Keratinocyte (primary cell): ENCODE measurements at places on chromosomes 13 and 19.

DNA sequence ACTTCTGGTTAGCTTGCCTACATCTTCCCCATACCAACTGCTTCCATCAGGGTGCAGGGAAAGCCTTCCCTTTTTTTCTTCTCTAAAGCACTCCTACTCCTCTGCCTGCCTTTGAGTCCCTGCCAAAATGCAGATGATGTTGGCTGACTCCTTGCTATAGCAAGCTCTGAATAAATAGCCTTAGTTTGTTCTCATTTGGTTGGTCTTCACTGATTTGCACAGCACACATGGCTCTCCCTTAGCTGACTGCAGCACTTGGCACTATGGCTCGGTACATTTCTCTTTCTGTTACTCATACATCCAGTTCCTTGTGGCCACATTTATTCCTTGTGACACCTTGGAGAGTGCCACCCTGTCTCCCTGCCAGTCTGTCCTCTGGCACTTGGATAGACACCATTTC is 249.8 kb downstream of the DCLK1 start:
- no peak for DNase-seq

GRCh38 chr13:24184882-24185281 is 24.4 kb downstream of the SPATA13 start:
- DNase-seq: no peak

- DNase-seq: no peak
Observed at GRCh38 chr19:13079542-13079986, 23.1 kb downstream of the LYL1 start.

GRCh38 chr19:5345895-5346386 is 5.3 kb upstream of the PTPRS start:
- peak; percentile 30 for DNase-seq

DNA sequence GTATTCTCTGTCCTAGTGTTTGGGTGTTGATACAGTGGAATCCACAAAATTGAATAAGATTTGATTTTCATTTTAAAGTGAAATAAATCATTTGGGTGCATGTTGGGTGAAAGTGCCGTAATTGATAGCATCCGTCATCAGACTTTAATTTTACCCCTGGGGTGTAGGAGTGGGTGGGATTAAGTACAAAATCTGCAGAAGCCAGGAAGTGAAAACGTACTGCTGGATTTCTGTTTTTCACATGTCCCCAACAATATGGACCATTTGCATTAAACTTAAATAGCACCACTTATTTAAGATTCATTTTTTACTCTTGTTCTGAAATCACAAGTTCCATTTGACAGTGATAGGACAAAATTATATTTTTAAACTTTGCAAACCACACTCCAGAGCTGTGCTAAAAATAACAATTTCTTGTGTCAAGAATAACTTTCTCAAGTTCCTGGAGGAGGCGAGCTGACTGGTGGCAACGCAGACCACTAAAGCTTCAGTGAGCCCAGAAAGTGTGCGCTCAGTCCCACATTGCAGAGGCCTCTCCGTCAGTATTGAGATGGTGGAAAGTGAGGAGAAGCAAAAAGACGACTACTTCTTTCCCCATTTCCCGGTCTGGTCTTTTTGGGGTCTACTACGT is 71.3 kb downstream of the ARHGEF7 start:
- DNase-seq: no peak

DNA sequence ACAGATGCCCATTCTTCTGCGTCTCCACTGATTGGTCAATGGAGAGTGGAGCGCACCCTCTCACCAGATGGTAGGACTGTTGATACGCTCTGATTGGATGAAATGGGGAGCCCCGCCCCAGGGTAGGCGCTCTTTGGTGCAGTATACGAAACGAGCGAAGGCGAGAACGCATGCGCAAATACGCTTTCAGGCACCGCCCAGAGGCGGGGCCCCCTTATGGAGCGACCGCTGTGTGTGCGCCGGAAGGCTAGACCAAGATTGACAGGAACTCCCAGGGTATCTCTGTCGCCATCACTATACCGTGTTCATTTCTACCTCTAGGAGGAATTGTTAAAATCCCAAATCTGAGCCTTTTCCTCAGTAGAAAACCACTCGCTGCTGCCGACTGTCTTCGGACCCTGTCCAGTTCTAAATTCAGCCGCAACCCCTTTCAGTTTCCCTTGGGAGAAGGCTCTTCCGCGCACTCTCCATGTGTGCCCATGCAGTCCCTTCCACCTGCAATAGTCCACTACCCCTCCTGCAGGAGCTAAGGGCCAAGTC is 720 bp upstream of the HNRNPL start:
- peak; percentile 100 for DNase-seq

- no peak for DNase-seq
Observed at GRCh38 chr13:51595416-51595815, 11.2 kb downstream of the WDFY2 start.

DNA sequence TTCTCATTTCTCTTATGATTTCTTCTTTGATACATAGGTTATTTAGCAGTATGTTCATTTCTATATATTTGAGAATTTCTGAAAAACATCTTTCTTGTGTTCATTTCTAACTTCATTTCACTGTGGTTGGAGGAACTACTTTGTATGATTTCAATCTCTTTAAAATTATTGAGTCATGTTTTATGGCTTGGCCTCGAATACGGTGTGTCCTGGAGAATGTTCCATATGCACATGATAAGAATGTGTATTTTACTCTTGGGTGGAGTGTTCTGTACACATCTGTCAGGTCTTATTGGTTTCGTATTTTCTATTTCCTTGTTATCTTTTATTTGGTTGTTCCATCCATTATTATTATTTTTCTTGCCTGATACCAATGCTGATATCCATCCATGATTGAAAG is 22.9 kb downstream of the DNM2 start:
- no peak for DNase-seq

DNA sequence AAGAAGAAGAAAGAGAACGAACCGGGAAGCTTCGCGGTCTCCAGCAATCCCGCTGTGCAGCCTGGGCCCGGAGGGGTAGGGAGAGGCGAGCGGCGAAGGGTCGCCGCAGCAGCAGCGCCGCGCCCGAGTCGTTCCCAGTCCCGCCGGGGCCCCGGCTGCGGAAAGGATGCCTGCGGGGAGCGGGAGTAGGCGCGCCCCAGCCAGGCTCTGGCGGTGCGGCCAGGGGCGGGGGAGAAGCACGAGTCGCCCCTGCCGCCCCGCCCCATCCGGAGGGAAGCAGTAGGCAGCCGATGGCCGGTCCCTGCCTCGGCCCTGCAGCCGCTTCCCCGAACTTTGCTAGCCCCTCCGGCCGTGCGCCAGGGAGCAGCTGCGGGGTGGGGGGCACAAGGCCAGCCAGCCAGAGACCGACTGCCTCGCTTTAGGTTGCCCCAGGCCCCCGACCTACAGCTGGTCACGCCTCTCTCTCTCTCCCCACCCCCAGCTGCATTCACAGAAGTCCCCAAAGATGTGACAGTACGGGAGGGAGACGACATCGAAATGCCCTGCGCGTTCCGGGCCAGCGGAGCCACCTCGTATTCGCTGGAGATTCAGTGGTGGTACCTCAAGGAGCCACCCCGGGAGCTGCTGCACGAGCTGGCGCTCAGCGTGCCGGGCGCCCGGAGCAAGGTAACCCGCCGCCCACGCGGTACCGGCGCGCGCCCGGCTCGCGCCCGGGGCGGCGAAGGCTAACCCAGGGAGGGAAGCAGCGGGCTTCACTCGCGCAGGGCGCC is 1.1 kb downstream of the VSTM2B start:
- DNase-seq: no peak

- no peak for DNase-seq
Observed at GRCh38 chr13:73284081-73284874, 225.5 kb downstream of the KLF5 start.

DNA sequence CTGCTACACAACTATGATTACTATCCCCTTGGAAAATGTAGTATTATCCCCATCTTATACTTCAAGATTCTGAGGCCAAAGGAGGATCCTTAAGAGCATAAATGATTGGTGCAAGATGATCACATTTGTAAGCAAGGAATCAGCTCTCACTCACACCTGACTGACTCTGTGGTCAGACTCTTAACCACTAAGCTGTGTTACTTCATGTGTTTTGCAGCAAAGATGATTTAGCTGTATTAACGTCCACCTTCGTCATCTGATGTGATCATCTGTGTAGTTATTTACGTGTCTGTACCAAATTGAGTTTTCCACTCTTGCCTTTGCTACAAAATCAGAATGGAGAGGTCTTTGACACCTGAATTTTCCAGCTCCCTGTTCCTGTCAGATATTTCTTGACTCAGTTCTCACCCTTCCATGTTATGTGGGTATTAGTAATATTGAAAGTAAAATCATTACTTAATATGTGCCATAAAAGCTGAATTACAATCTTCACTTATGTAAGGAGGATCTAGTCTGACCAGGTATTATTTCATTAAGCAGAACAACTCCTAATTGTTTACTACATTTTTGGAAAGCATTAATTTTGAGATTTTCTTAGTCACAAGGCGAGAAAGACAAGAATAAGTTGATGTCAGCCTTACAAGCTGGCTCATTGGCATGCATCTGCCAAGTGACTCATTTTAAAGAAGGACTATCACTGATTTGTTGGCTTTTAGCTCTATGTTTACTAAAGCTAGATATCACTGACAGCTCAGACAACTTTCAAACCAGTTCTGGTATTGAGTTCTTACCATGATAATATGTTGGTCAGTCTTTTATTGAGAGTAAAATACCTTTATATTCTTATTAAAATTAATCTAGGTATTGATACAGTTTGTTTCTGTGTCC is 1279.8 kb upstream of the PCDH9 start:
- no peak for DNase-seq

DNA sequence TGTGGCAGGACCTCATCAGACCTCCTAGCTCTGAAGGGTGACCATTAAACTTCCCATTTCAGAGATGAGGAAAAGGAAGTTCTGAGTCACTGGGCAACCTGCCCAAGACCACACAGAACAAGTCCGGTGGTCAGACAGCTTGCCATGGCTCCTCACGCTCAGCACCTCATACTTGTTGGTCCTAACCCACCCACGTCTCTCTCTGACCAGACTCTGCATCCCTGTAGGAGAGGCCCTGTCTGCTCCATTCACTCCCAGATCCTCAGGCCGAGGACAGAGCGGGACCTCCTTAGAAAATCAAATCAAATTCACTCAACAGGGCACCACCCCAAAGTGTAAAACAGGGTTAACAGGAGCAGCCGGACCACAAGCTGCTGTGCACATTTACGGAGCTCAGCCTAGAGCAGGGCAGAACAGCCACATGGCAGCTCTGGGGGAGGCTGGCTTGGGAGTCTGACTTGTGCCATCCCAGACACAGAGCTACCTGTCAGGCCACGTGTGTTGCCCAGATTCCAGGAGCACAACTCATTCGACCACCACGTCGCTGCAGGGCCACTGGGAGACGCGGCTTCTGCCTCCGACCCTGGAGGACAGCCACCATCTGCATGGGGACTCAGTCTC is 1.7 kb downstream of the MIER2 start:
- DNase-seq: no peak

DNA sequence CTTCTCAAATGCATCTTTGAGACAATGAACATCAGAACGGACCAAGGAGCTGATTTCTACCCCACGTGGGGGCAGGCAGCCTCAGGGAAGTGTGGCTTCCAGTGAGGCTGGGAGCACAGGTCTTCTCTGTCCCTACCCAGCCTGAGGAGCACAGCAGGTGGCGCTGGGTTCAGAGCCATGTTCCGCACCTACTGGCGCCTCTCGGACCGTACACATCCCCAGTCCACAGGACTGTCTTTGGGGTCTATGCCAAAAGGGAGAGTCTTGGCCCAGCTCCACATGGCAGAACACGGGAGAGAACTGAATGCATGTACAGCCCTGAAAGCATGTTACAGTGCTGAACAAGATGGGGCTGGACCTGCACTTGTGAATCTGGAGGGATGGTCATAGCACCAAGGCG is 22.6 kb downstream of the SUGP1 start:
- DNase-seq: no peak
